ENCODE measurements at places on chromosomes 5 and 9.
A peak's percentile ranks its signal among the peaks of the same experiment; 100 is the strongest.

GRCh38 chr5:36397901-36398536, 96.3 kb upstream of the RANBP3L start:
- peak; percentile 60 for DNase-seq

DNA sequence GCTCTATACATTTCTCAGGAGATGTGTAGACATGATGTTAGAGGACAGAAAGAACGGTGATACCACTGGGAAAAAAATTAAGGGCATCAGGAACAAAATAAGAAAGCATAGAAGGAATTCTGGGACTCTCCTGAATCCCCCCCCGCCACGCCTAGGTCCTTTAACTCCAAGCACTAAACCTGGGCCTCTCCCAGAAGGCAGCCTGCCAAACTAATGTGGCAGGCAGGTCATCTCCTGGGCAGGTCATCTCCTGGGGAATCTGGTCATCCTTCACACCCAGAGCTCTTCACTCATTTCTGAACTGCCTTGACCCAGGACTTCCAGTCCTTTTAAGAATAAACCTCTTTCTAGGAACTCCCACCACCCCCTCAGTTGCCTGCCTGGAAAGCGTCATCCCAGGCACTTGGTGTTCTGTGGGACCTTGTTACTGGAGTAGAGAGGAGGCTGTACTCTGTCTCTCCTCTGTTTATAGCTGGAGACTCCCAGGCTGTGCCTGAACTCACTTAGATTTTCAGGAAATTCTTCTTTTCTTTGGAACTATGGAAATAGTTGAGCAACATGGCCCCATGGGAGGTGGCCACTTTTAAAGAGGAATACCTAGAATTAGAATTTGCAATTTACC, 24.1 kb downstream of the PSAT1 start:
- DNase-seq = no peak

GRCh38 chr5:171816666-171817065, 31.0 kb downstream of the SMIM23 start:
- DNase-seq = no peak

GRCh38 chr9:99264070-99264680, 42.1 kb downstream of the SEC61B start:
- no peak for DNase-seq

- no peak for DNase-seq
These were observed 18.5 kb downstream of the CD274 start for GRCh38 chr9:5468850-5469249.

DNA sequence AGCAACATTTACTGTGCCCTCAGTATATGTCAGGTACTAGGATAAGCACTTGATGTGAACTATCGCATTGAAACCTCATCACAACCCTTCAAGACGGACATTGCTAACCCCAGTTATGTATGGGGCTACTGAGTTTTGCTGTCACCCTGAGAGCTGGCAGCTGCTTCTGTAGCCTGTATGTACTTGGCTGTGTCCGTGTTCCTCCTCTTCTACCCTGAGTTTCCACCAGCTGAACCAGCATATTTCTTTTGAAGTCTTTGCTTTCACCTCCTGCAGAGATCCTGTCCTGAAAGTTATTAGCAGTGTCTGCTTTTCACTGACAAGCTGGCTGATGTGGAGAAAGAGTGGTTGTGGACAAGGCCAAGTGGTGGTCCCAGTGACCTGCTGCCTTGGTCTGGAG, 63.3 kb downstream of the ADGRV1 start:
- no peak for DNase-seq

DNA sequence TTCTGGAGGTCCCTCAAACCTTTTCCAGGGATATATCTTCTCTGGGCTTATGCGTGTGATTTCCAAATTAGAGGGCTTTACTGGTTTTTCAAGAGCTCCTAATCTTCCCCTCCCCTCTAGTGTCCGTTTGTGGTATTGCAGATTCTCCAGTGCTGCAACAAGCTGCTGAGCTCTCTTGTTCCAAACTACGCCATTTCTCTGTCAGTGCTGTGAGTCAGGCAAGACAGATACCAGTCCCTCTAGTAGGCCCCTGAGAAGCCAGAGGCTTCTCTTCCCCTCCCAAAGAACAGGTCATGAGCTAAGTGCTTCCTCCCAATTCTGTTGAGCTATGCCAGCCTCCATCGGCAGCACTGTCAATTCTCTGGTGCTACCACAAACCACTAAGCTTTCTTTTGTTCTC, 149.5 kb downstream of the FANCC start:
- DNase-seq = peak; percentile 82

GRCh38 chr9:99180199-99180598, 41.5 kb downstream of the ALG2 start:
- no peak for DNase-seq

Measured in astrocyte (in vitro differentiated cells and primary cell).